ENCODE measurements at places on chromosomes 3 and 15. TPM values are rescaled to one million over a fixed set of nuclear protein-coding genes. Genes with fewer than 3 reads are reported as not detected.
A peak's percentile ranks its signal among the peaks of the same experiment; 100 is the strongest.

Gene BCHE
- total RNA-seq = 0.73 TPM

Gene POTEB2
- not detected for total RNA-seq

Gene GP5
- total RNA-seq = 0.12 TPM

Gene IL5RA
- not detected for total RNA-seq

Gene MLH1
- 52.0 TPM for total RNA-seq

Gene RASGRP1
- total RNA-seq = 1.2 TPM

DNA sequence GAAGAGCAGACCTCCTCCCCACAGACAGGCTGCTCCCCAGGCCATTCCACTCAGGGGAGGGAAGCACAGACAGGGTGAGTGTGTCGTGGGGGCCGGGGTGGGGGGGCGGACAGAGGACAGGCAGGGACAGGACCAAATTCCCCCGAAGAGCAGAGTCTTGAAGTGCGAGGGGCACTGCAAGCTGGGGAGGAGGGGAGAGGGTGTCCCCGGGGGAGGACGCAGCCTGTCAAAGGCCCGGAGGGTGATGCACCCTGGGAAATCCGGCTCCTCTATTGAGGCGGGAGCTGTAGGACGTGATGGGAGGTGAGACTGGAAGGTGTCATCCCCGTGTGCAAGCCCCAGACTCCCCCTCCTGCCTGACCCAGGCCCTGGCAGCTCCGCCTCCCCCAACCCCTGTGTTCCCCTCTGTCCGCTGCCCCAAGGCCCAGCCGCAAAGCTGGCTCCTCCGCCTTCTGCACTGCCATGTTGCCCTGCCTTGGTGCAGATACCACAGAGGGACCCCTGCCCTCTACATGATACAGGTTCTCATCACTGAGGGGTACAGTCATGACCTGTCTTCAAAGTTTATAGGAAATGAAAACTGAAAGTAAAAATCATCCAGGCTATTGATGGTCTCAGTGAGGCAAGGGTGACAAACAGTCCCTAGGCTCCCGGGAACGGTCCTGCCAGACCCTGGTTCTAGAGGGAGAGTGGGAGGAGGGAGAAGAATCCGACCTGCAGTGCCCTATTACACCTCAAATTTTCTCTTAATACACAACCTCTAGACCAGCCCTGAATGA is 76.3 kb upstream of the IQSEC1 start:
- H3K4me3 ChIP-seq = no peak overlapping the region
- no peak for DNase-seq
- no peak overlapping the region for H3K27ac ChIP-seq
- no peaks in the 10 kb centered on the region for H3K4me1 ChIP-seq
- no peaks in the 10 kb centered on the region for H3K36me3 ChIP-seq

DNA sequence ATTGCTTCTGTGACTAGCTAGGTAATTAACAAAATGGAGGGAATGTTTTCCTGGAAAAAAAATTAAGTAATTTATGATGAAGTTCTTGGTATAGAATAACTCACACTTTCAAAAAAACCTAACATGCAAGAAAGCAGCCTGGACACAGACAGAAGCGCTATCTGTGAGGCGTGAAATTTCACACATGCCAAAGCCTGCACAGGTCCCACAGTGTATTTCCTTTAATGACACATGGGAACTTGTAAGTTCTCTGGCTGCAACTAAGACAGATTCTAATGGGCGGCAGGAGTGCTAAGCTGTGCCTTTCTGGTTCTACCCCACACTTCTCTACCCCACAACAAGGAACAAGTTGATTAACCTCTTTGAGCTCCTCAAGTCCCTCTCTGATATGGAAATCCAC is 84.9 kb upstream of the NEO1 start:
- no peaks in the 10 kb centered on the region for H3K27me3 ChIP-seq
- no peak overlapping the region for H3K4me3 ChIP-seq
- no peak overlapping the region for H3K27ac ChIP-seq
- no peak for DNase-seq
- H3K4me1 ChIP-seq = no peaks in the 10 kb centered on the region

GRCh38 chr15:96365781-96366525 is 35.5 kb downstream of the NR2F2 start:
- 0 out of 2 replicates have a peak overlapping the region, but pooled peaks have one; percentile 26 for H3K4me3 ChIP-seq
- peaks cover 63% of the 10 kb centered on the region for H3K4me1 ChIP-seq
- no peaks in the 10 kb centered on the region for H3K36me3 ChIP-seq
- H3K27me3 ChIP-seq = peaks cover 100% of the 10 kb centered on the region
- DNase-seq = peak; percentile 79

DNA sequence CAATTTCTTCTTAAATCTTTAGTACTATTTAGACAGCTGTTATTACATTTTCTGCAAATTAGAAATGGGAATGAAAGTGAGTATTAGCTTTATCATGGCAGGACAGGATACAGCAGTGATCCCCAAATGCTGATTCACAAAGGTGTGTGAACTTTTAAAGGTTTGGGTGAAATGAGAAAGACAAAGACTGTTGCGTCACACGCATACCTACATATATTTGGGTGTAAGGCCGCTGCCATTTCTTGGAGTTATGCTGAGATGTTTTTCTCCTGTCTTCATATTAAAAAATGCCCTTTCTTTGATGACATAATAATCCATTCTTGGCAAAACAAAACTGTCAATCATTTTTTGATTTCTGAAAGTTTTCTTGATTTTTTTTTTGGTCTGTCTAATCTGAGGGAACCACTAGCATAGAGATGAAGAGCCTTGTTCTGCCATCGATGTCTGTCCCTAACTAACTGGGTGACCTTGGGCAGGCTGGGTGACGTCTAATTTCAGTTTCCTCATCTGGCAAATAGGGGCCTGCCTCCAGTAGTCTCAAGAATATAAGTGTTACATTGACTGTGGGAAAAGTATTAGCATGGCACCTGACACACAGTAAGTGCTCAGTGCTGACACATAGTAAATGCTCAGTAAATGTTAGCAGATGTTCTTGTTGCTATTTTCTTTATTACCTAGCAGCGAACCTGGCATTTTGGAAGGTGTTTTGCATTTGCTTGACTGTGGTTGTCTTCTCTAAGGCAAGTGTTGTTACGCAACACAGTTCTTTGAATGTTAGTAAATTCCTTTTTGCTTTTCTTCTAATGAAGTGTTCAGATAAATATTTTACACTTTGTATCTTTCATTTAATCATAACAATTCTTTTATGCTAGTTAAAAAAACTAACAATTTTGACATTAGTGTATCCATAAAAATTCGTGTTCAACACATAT is 5.0 kb downstream of the MITF start:
- DNase-seq = peak; percentile 30

DNA sequence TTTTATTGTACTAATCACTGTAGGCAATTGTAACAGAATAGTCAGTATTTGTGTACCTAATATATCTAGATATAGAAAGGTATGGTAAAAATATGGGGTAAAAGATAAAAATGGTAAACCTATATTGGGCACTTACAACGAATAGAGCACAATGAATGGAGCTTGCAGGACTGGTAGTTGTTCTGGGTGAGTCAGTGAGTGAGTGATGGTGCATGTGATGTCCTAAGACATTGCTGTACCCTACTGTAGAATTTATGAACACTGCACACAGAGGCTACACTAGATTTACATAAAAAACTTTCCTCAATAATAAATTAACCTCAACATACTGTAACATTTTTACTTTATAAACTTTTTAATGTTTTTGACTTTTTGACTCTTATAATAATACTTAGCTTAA is 274.3 kb upstream of the PPP2R3A start:
- H3K27ac ChIP-seq = no peak overlapping the region
- no peaks in the 10 kb centered on the region for H3K36me3 ChIP-seq
- no peaks in the 10 kb centered on the region for H3K27me3 ChIP-seq
- H3K4me1 ChIP-seq = no peaks in the 10 kb centered on the region
- no peak for DNase-seq
- no peak overlapping the region for H3K4me3 ChIP-seq

DNA sequence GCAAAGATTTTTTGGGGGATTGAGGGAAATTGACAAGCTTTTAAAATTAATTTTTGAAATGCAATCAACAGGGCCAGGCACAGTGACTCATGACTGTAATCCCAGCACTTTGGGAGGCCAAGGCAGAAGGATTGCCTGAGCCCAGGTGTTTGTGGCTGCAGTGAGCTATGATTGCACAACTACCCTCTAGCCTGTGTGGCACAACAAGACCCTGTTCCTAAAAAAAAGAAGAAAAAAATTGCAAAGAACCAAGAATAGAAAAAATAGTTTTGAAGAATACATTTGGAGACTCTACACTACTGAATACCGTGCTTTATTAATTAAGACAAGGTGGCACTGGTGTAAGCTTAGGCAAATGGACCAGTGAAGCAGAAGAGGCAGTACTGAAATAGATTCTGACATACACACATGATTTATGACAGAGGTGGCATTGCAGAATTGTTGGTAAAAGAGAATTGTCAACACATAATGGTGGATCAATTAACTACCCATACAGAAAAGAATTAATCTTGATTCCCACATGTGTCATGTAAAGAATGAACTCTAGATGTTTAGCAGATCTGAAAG is 443.3 kb upstream of the ATP11B start:
- H3K27me3 ChIP-seq = no peaks in the 10 kb centered on the region
- no peak for DNase-seq
- H3K4me1 ChIP-seq = peaks cover 5% of the 10 kb centered on the region
- H3K36me3 ChIP-seq = no peaks in the 10 kb centered on the region
- no peak overlapping the region for H3K27ac ChIP-seq
- no peak overlapping the region for H3K4me3 ChIP-seq

GRCh38 chr3:106628407-106628806 is 748.8 kb upstream of the CCDC54 start:
- no peak overlapping the region for H3K4me3 ChIP-seq
- no peak for DNase-seq
- H3K4me1 ChIP-seq = no peaks in the 10 kb centered on the region
- no peak overlapping the region for H3K27ac ChIP-seq
- peaks cover 10% of the 10 kb centered on the region for H3K36me3 ChIP-seq
- no peaks in the 10 kb centered on the region for H3K27me3 ChIP-seq

Measured in GM23338 (cell line).